Nephron progenitor cell (in vitro differentiated cells): ENCODE measurements at places on chromosomes 1 and 21.

GRCh38 chr1:57874418-57874877 is 450.6 kb upstream of the DAB1 start:
- no peak for DNase-seq

GRCh38 chr1:25148673-25149300 is 83.5 kb downstream of the SYF2 start:
- DNase-seq: no peak

- DNase-seq: no peak
These were observed 1.5 kb downstream of the NBL1 start for GRCh38 chr1:19645411-19646251.

- no peak for DNase-seq
These were observed 66.8 kb downstream of the TTC3 start for GRCh38 chr21:37139902-37140301.
